Keratinocyte (primary cell): ENCODE measurements at places on chromosomes 16 and 17.

GRCh38 chr16:22250522-22250921 is 44.4 kb downstream of the EEF2K start:
- no peak for DNase-seq

GRCh38 chr16:4529085-4530060 is 9.2 kb downstream of the CDIP1 start:
- DNase-seq = no peak

- DNase-seq = no peak
These were observed 15.7 kb downstream of the CRLF3 start for GRCh38 chr17:30808785-30809286.

DNA sequence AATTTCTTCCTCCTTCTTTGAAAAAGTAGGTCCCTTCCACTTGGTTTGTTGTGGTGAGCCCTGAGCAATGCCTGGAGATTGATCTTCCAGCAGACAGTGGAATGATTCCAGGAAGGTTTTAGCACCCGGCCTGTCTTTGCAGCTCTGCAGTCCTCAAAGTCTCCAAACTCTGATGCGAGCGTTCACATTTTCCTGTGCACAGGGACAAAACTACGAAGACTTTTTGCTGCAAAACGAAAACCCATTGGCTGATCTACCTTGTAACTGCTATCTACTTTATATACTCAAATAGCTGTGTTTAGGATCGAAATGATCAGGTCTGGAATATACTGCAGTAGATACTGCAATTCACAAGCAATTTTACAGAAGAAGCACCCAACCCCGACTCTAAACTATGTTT is 21.7 kb downstream of the G6PC1 start:
- DNase-seq = no peak

- no peak for DNase-seq
These were observed 95.0 kb downstream of the RPTOR start for GRCh38 chr17:80639658-80640057.

DNA sequence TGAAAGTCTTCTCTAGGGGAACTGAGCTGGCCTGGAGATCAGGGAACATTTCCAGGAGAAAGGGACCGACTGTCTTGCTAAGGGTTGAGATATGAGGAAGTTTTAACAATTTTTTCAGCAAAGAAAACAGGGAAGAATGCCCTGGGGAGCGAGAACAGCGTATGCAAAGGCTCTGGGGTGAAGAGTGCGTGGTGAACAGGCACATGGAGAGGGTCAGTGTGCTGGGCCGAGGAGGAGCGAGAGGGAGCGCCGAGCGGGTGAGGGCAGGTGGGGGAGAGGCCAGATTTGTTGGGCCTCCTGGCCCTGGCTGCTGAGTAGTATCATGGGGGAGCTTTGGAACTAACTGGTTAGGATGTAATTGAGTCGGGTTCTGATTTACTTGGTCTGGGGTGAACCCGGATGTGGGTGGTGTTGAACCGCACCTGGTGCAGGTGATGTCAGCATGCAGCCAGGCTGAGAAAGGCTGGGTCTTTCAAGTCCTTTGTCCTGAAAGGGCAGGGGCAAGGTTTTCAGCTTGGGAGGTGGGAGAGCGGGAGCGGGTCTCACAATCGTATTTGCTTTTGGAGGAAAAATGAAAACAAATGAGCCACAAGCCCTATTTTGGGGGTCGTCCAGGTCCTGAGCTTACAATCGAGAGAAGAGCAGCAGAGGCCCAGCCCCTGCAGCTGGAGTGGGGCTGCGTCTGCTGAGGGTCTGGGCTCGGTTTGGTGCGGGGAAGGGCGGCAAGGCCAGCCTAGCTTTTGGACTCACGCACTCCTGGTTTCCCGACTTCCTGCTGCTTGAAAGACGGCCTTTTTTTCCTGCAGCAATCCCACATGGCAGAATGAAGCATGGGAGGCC is 11.1 kb upstream of the WFDC1 start:
- DNase-seq = no peak

DNA sequence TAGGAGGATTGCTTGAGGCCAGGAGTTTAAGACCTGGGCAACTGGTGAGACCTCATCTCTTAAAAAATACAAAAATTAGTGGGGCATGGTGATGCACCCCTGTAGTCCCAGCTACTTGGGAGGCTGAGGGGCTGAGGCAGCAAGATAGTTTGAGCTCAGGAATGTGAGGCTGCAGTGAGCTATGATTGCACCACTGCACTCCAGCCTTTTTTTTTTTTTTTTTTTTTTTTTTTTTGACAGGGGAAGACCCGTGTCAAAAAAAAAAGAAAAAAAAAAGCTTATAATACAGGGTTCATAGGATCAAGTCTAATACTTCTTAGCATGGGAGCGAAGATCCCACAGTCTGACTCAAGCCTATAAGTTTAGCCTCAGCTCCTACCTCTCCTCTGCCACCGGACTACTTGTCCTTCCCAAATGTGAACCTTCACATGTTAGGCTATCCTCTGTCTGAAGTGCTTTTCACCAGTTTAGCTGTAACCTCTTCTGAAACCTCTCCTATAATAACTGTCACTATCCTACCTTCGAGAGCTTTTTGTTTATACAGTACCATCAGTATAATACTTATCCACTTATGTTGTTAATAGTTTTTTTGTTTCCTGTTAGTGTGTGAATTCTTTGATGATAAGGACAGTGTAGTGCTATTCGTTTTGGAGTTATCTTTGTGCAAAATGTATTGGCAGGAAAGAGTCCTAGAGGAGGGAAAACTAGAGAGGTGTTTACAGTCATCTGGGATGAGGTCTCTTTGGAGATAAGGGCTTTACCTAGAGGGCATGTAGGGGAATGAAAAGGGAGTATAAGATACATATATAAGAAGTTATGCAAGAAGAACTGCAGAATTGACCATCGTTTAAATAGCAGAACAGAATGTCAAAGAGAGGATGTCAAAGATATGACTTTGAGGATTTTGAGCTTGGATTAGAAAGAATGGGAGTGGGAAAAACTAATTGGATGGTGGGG is 15.5 kb downstream of the CPD start:
- DNase-seq = no peak

GRCh38 chr16:63995025-63995424 is 1126.8 kb downstream of the CDH11 start:
- no peak for DNase-seq
